ENCODE measurements at places on chromosomes 2 and 18.

DNA sequence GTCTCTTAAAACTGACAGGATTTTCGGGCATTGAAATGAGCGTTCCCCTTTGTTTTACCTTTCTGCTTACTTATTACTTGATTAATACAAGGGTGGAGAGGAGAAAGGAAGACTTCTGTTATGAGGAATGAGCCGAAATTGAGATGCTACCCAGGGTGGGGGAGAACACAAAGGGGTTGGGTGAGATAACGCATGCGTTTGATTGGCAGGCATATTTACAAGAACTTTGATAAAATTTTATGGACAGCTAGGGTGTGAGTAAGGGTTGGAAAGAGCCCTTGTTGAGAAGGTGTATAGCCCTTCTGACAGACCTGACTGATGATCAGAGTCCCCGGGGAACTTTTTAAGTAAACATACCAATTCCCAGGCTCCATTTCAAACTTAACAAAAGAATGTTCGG, 1.8 kb downstream of the RNF138 start:
- DNase-seq: no peak

GRCh38 chr2:33202641-33203522, 256.1 kb downstream of the LTBP1 start:
- DNase-seq: no peak

DNA sequence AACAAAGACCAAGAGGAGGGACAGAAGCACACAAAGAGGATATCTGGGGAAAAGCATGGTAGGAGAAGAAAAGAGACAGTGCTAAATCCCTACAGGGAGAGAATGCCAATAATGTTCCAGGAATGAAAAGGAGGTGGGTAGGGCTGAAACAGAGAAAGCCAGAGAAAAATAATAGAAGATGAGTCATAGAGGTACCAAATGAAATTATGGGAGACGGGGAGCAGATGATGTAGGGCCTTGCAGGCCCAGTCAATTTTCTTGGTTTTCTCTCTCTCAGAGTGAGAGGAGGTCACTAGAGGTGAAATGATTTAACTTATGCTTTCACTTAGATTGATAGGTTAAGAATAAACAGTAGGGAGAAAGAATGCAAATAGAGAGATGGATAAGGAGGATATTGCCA, 61.5 kb downstream of the RPRM start:
- no peak for DNase-seq

DNA sequence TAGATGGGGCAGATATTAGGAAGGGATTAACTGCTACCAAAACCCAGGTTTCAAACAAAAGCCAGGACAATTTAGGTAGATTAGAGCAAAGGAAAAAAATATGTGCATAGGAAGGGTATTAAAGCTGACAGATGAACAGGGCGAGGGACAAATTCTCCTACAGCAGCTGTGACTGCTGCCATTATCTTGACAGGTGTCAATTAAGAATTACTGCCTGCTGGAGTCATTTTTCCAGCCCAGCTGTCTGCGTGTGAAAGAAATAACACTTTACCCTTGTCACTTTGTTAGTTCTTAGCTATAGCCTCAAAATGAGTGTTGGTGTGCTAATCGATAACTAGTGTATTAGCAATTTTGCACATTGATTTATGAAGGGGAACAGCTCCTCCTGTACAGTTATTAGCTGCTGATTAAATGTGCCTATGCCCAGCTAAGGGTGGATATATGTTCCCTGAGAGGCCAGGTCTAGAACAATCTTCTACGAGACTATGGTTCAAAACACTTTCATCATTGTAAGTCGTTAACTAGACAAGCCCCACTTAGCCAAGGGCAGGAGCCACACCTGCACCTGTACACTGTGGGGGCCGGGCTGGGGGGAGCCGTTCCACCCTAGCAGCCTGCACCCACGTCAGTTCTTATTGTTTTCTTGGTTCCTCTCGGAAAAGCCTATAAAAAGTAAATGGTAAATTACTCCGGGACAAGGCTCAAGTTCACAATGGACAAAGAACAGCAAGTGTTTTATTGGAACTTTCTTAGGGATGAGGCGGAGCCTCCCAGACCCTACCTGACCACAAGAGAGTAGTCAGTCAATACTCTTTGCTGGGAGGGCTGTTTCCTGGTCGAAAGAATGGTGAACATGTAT, 7.7 kb downstream of the TSHZ1 start:
- DNase-seq: no peak

DNA sequence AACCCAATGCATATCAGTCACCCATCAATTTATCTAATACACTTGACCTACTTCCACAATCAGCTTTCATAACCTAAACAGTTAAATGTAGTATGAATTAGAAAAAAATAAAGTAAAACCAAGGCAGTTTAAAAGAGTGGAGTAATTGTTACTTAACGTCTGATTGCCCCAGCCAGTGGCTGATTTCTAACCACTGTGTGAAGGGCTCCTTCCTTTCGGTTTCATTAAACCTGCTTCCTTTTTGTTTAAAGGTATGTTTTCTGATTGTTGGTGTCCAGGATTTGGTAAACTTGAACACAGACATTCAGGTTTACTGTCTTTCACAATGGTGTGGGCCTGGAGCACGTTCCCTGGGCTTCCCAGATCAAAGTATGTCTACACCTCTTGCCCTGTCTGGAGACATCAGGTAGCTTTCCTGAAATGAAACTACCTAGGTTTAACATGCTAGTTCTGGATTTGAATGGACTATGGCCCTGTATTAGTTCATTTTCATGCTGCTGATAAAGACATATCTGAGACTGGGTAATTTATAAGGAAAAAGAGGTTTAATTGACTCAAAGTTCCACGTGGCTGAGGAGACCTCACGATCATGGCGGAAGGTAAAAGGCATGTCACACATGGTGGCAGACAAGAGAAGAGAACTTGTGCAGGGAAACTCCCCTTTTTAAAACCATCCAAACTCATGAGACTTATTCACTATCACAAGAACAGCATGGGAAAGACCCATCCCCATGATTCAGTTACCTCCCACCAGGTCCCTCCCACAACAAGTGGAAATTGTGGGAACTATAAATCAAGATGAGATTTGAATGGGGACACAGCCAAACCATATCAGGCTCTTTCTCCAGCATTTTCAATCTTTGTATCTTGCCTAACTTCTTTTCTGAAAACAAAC, 605.2 kb upstream of the ID2 start:
- no peak for DNase-seq

DNA sequence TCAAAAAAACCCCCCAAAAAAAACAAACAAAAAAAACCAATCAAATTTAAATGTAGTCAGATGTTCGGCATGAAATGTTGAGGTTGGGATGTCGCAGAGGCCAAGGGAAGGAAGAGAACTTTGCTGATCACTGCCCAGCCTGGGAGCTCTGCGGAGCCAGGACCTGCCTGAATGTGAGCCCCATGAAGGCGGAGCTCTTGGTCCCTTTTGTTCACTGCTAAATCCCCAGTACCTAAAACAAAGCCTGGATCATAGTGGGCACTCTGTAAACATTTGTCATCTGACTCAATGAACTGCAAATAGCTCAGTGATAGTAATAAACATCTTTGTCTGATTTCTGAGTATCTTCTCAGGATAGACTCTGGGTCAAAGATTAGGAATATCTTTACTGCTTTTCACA, 64.0 kb downstream of the NGEF start:
- no peak for DNase-seq

GRCh38 chr2:221596192-221596591, 24.1 kb upstream of the EPHA4 start:
- no peak for DNase-seq

- no peak for DNase-seq
Observed at GRCh38 chr18:43705850-43706249, 428.6 kb upstream of the SYT4 start.

- DNase-seq: no peak
Observed at GRCh38 chr2:174561283-174561971, 36.2 kb downstream of the WIPF1 start.

DNA sequence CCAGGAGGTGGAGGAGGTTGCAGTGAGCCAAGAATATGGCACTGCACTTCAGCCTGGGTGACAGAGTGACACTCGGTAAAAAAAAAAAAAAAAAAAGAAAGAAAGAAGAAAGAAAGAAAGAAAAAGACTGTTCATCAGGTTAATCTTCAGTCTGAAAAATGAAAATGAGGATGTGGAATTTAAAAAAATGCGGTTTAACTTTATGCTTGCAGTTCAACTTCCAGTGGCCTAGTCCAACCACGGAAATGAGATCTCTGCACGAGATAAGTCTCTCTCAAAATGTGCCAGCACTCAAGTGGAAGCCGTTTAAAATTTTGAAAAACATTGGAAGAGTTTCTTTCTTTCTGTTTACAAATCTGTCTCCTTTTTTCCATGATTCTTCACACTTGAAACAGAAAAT, 112.1 kb downstream of the DOCK10 start:
- no peak for DNase-seq

DNA sequence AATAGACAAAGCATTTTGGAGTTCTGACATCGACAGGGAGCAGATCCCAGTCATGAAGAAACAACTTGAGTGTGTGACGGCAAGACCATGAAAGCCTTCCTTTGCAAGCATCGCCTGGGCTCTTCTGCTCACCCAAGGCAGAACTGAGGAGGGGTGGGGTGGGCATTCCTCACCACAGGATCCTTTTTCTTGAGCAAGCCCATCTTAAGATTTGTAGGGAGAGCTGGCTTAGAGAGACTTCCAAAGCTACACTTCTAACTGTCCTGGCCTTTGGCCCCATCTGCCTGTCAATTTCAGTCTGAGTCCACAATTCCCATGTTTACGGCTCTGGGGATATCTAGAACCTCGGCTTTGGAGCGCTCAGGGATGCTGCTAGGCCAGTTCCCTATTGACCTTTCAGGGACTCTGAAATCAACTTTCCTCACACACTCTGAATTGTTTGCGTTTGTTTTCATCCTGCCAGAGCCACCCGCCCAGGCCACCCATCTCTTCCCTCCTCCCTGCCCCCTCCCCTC, 3.7 kb downstream of the KLHL14 start:
- DNase-seq: no peak

DNA sequence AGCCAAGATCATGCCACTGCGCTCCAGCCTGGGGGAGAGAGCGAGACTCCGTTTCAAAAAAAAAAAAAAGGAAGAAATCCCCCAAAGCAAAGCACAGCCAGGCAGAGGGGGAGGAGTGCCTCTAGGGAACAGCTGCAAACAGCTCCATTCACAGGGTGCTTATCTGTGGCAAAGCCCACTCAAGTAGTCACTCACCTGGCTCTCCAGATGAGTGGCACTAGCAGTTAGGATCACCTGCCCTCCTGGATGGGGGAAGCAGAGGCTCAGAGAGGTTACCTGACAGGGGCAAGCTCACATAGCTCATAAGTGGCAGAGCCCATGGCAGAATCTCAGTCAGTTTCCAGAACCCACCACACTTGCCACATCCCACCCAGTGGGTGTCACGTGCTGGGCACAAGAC, 30.3 kb downstream of the TFCP2L1 start:
- DNase-seq: no peak

DNA sequence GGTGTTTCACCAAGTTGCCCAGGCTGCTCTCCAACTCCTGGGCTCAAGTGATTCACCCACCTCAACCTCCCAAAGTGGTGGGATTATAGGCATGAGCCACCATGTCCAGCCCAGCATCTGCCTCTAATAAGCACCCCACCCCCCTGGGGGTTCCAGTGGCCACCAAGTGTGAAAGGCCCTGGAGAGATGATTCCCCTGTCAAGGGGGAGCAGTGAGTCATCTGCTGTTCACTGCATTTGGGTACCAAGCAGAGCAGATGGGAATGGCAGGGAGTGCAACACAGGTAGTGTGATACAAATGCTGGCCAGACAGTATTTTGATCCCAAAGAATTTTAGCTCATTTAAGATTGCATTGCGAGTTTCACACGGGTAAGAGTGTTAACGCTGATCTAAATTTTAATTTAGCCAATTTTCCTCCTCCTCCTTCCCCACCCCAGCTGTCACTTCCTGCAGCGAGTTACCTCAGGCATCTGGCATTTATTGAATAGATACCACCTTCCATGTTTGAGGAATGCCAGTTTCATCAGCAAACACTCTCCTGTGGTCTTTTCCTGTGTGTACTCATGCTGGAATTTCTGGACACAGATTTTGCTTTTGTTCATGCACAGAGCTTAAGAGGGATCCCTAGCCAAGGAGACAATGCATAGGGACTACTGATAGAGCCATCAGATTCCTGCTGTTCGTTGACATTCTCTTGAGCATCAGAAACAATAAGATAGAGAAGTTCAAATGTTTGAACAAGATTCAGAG, 32.4 kb upstream of the NCK2 start:
- no peak for DNase-seq

DNA sequence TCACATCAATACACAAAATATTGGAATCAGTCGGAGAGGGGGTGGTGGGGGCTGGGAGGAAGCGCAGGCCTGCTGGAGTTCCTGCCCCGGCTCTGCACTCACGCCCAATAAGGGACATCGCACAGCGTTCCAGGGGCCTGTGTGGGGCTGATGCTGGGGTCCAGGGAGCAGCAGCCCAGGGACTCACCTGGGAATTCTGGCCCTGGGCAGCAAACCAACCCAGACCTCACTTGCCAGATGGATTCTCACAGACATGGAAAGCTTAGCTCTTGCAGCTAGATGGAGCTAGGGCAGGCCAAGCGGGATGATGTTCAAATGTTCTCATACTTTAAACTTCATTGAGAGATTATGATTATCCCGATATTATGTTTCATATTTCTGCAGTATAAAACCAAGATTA, 266.6 kb upstream of the TANK start:
- no peak for DNase-seq

DNA sequence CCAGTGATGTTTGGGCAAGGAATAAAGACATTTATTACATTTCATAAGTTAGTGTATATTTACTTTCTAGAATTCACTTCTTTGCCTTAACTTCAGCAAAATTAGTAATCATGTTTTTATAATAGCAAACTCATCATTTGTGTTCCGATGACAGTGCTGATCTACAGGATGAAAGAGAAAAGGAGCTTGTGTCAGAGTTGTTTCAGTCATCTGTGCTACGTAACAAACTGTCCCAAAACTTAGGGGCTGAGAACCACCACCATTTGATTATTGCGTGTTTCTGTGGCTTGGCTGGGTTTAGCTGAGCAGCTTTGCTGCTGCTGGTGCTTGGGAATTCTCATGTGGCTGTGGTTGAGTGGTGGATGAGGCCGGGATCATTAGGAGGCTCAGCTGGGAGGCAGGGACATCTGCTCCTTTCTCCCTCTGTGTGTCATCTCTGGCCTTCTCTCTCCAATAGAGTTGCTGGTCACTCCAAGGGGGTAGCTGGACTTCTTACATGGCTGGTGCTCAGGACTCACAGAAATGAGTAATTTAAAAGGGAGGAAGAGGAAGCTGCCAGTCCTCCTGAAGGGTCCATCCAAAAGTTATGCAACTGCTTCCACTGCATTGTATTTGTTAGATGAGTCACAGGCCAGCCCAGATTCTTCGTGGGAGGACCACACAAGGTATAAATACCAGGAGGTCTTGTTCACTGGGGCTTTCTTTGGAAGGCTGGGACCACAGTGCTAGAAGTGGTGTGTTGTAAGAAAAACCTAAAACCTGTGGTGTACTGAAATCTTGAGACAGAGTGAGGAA, 43.4 kb upstream of the HAAO start:
- no peak for DNase-seq

DNA sequence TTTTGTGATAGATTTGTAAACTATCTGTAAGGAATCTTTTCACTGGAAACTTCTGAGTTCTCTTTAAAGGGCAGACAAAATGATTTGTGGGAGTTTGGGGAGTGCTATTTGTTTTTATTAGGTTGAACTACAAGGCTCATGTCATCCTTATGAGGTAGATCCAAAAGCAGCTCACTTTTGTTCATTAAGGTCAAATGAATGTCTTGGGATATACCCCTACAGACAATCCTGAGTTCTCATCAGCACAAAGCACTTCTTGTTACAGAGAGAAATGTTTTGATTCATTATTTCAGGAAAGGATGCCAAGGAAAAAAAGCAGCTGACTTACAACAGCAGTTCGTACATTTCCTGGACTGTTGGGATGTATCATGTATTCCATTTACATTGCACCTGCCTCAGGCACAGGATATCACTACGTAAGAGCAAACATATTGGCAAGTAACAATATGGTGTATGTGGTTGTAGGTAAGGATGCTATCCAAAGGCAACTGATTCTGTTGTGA, 68.9 kb downstream of the DCC start:
- no peak for DNase-seq
